Fibroblast of skin of left quadriceps (primary cell): ENCODE measurements at places on chromosomes 16 and 17.
A peak's percentile ranks its signal among the peaks of the same experiment; 100 is the strongest.

DNA sequence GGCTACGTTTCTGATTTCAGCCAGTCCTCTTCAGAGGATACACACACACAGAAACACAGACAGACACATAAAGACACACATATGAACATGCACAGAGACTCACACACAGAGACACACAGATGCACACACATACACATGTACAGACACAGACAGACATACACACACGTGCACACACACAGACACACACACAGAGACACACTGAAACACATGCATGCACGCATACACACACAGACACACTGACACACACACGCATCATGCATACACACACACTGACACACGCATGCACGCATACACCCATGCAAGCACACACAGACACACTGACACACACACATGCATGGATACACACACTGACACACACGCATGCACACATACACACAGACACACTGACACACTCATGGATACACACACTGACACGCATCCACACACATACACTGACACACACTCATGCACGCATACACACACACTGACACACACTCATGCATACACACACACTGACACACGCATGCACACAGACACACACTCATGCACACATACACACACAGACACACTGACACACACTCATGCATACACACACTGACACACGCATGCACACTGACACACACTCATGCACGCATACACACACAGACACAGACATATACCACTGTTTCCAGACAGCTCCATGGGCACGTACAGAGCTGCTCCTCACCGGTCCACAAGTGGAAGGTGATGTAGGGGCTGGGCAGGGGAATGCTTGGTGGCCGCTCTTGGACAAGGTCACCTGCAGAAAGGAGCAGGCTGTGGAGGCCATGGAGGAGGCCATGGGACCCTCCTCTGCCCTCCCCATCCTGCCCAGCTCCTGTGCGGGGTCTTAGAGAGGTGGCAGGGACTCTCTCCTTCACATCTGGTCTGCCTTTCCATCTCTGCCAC lies 30.1 kb upstream of the MFSD6L start:
- DNase-seq: no peak

DNA sequence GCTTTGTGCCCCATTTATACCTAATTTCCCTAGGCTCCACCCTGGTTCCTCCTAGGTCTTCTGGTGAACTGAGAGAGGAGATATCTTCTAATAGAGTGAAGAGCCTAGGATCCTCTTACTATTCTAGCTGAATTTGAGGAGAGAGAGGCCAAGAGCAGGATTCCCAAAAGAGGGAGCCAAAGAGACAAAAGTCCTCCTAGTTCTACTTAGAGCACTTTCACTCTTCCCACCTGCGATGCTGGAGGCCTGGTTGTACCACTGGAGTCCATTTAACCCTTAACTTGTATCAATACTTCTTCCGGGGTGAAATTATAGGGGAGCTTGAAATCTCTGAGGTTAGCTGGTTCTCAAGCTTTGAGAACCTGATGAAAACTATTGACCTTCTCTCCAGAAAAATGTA lies 3.4 kb upstream of the SSH2 start:
- no peak for DNase-seq

- no peak for DNase-seq
Observed at GRCh38 chr16:48619979-48620378, 10.0 kb upstream of the N4BP1 start.

DNA sequence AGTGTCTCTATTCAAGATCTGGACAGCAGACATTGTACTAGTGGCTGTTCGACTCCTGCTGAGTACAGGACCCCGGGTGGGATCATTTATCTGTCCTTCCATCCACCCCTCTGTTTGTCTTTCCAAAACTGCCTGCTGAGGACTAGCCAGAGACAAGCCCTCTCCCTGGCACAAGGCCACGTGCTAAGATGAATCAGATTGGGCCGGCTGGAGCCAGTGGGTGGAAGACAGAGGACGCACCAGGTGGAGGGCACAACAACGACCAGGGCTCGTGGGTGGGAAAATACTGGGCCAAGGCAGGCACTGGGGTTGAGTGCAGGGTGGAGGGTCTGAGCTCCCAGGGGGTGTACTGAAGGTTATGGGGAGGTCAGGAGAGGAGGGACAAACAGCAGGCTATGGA lies 1.4 kb upstream of the CA7 start:
- DNase-seq: no peak

DNA sequence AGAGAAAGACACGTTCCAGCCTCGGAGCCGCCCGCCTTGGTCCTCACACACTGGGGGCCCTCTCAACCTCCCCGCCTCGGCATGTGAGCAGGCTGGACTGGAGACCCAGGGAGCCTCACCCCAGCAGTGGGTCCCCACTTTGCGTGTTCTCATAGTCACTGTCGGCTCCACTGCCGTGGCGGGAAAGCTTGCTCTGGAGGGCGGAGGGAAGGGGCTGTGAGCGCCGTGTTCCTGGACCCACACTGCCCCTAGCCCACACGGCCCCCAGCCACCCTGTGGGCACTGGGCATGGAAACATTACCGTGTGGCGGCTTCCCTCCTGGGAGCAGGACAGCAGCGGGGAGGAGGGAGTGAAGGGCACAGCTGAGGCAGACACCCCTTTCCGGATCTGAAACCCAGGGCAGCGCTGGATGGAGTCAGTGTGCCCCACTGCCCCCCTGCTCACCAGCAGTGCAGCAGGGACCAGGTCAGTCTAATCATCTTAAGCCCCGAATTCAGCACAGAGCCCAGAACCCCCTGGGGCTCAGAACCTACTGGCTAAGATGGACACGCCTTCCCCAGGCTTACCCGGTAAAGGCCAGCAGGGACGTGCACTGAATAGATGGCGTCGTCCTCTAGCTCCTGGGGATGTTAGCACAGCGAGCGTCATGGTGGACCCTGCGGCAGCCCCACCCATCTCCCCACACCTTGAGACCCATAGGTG lies 7.2 kb downstream of the TP53I13 start:
- no peak for DNase-seq

DNA sequence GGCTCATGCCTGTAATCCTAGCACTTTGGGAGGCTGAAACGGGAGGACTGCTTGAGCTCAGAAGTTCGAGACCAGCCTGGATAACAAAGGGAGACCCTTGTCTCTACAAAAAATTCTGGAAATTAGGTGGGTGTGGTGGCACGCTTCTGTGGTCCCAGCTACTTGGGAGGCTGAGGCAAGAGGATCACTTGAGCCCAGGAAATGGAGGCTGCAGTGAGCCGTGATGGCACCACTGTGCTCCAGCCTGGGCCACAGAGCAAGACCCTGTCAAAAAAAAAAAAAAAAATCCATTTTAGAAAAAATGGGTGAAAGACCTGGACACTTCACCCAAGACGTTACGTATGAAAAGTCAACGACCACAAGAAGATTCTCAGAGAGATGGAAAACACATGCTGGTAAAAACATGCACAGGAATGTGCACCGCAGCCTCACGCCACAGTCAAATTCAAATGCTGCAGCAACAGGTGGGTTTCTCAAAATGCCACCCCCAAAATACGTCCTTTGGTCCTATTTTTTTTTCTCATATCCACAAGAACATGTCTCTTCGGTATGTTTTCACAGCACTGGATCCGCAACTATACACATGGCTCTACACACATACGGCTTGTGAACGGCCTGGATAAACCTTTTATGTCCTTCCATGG lies 17.1 kb downstream of the CSNK1D start:
- DNase-seq: no peak

DNA sequence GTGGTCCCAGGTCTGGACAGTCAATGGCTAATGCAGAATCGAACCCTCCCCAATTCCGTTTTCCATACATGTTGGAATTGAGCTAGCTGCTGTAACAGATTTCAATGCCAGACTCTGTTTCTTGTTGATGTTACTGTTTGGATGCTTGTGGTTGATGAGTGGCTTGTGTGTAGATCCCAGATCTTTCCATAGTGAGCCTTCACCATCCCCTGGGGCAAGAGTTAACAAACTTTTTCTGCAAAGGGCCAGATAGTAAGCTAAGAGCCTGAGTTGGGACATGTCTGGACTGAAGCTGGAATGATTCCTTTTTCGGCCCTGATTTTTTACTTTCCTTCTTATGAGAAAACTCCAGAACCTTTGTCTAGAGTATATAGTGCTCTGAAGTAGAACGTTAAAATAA lies 296.3 kb downstream of the CPPED1 start:
- no peak for DNase-seq

- DNase-seq: no peak
Observed at GRCh38 chr17:34068571-34068970, 186.5 kb upstream of the CCL2 start.

DNA sequence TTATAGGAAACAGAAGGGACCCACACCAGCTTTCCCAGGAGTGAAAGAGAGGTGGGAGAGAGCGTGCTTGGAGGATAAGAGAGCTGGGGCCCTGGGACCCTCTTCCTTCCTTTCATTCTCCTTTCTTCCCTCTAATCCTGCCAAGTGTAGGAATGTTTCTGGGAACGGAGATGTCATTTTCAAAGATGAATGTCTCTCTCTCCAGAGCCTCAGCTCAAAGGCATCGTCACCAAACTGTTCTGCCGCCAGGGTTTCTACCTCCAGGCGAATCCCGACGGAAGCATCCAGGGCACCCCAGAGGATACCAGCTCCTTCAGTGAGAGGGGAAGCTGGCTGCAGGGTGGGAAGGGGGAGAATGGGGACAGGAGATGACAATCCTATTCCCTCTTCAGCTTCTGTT lies 2.0 kb downstream of the FGF11 start:
- no peak for DNase-seq

DNA sequence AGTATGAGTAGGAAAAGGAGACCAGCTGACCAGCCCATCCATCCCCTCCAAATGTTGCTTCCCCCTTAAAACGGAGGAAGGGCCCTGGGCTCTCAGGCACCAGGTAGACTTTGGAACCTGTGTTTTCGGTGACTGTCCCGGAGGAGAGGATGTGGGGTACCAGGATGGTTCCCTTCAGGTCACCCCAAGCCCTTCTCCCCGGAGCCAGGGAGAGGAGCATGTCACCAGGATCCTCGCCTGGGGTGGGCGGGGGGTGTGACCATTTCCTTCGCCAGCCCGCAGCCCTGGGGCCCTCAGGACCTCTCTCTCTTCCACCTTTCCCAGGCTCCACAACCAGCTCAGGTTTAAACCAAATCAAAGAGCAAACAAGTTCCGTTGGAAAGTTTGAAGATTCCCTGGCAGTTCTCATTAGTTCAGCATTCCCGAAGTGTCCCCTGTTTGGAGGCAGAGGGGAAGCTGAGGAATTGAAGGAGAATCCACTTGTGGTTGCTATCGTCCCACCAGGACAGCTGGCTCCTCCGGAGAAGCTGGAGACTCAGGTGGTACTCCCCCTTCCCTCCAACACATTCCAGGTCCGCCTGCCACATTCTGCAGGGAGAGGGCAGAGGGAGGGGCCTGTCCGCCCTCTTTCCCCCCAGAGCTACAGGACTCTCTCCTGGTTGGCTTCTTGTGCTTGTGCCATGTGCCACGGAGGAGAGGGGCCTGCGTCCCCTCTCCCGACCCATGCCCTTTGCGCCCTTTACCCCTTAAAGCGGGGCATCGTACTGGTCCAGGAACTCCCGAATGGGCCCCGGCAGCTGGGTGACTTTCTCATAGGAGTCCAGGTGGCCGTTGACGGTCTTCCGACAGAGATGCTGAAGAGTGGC lies 2.0 kb downstream of the SOCS3 start:
- DNase-seq: no peak

- no peak for DNase-seq
Observed at GRCh38 chr16:85176541-85177447, 64.5 kb upstream of the CIBAR2 start.

DNA sequence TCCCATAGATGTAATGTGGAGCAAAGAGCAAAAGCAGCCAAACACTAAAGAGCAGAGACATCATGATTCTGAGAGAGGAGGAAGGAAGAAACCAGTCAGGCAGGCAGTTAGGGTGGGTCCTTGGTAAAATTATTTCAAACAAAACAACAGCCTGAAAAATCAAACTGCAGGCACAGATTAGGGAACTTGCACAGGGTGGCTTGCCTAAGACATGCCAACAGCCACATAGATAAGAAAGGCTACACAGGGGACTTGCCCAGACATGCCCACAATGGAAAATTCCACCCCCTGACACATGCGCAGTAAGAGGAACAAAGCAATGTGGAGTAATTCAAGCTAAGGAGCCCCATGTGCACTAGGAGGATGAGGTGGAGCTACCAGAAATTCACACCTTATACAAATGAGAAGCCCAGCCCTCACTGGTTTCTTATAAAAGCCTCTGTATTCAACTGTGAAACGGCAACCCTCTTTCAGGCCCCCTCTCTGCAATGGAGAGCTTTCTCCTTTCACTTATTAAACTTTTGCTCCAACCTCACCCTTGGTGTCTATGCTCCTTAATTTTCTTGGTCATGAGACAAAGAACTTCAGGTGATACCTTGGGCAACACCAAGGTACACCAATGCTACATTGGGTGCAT lies 7.3 kb upstream of the GAS7 start:
- DNase-seq: no peak

DNA sequence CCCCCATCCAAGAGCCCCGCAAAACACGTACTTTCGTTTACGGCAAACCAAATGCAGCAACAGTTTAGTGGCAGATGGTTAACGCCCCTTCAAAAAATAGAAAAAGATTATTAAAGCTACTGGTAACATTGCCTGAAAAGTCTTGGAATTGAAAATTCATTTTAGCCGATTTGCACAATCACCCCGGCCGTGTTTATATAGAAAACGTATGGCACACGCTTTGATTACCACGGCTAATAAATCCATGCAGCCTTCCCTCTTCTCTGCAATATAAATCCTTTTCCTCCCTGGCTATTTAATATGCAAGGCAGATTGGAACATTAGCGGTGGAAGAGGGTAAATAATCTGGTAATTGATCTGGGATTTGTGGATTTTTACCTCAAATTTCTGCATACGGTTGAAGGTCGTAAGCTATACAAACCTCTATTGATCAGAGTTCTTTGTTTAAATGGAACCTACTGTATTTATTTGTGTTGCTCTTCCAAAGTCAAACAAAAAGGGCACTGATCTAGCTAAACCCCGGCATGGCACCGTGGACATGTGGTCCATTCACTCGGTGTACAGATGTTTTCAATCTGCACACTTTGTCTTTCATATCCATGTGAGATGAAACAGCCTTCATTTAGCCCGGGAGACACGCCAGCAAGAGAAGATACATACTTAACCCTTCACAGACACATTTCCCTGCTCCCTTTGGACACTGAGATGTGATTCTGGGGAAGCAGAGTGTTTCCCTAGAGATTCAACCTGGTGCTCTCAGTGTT lies 238.1 kb upstream of the MAF start:
- DNase-seq: peak; percentile 37

- DNase-seq: no peak
Observed at GRCh38 chr17:41308918-41309359, at the start of gene KRTAP16-1. Gene KRTAP16-1 (minus strand): TSS chr17:41309309. CDS start chr17:41309253, 56 bp downstream.

- no peak for DNase-seq
Observed at GRCh38 chr17:29614349-29615047, 8.2 kb downstream of the CORO6 start.

DNA sequence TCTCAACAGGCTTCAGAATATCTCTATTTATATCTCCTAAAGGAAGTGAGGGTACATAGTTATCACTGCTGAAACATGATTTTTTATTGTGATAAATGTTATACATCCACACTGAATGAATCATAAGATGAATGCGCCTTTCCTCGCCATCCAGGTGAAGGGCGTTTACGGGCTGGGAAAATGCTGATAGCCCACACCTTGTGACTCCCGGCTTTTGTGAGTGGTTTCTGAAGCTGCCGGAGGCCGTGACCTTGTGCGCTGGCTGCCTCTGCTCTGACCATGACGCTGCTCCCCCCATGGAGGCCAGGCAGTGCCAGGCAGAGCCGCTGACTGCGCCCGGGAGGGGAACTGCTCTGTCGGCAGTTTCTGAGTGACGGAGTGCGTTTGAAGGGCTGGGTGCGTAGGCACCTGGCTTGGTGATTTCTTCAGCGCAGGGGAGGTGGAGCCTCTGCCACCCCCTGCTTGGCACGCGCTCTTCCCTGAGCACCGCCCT lies 97.2 kb downstream of the RAP1GAP2 start:
- no peak for DNase-seq
